ENCODE measurements at places on chromosomes 4 and X.
A peak's percentile ranks its signal among the peaks of the same experiment; 100 is the strongest.

DNA sequence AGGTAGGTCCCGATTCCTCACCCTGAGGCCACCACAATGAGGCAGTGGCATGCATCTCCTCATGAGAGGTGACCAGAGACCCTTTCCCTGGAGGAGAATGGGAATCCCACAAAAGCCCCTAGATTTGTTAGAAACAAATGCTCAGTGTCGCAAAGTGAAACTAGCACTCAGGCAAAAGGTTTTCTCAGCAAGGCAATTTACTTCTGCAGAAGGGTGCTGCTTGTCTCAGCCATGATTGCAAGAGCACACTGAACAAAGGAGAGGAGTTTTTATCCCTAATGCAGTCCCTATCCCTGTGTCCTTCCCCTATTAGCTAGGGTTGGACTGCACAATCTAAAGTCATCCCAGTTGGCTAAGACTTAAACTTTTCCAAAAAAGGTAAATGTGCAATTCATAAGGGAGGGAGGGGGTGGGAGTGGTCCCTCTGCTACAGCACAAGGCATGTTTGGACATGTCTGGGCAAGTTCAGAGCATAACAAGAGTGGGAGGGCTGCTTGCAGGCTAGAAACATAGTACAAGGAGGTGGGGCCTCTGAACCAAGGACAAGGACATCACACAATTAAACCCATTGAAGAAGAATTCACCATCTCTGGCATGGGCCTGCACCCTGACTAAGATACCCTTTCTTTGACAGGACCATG, 185.3 kb downstream of the CCNG2 start:
- no peak for DNase-seq

DNA sequence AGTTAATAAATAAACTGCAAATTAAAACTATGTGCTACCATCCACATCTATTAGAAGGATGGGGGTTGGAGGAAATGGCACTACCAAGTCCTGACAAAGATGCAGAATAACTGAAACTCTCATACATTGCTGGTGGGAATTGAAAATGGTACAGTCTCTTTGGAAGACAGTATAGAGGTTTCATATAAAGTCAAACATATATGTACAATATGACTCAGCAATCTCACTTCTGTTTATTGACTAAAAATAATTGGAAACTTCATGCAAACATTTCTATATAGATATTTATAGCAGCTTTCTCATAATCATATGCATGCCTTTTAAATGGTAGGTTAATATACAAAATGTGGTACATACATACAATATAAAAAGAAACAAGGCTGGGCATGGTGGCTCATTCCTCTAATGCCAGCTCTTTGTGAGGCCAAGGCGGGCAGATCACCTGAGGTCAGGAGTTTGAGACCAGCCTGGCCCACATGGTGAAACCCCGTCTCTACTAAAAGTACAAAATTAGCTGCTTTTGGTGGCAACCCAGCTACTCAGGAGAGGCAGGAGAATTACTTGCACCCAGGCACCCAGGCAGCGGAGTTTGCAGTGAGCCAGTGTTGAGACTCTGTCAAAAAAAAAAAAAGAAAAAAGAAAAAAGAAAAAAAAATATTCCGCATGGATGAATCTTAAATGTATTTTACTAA, 225.0 kb upstream of the CXXC4 start:
- DNase-seq, result no peak

DNA sequence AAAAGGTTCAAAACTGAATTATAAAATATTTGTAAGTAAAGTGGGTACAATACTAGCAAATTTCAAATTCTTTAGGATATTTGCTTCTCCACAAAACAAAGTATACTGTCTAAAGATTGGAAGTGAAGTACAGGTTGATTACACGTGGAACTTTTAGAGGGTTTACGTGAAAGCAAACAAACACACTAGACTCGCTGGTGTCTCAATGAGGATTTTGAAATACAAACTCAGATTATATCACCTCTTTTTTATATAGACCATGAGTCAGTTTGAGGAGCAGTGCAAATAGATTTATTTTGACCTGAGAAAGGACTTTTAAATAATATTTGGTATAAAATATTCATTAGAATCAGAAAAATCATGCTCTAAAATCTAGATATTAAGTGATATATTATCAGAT, 185.0 kb downstream of the SPOCK3 start:
- no peak for DNase-seq

DNA sequence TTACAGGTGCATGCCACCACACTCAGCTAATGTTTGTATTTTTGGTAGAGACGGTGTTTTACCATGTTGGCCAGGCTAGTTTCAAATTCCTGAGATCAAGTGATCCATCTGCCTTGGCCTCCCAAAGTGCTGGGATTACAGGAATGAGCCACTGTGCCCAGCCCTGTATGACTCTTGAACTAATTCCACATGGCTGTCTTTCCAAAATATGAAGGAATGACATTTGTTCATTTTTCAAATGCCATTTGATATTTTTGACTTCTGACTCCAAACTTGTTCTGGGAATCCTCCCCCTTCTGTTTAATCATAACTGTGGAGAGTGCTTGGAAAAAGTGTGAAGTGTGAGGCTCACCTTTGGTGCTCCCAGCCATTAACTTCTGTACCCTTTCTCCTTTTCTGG, 119.2 kb downstream of the NHS start:
- DNase-seq, result no peak

GRCh38 chr4:70601422-70602039, 9.5 kb downstream of the AMBN start:
- peak; percentile 38 for DNase-seq

- DNase-seq, result no peak
Measured at GRCh38 chr4:24880186-24880585, 32.7 kb downstream of the CCDC149 start.

DNA sequence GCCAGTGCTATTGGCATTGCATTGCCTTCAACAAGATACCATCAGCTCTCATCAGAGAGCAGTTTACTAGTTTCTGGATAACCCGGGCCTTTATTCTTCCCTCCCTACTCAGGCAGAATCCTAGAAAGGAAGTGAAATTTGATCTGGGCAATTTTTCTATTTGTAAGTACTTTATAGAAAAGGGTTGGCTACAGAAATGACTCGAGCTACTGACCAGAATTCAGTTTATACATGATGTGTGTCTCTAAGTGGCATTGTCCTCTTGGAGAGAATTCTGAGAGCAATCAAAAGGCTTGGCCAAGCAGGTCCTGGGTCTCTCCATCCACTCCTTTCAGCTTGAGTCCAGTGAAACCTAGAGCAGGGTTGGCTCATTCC, 192.7 kb upstream of the LEF1 start:
- DNase-seq, result no peak

DNA sequence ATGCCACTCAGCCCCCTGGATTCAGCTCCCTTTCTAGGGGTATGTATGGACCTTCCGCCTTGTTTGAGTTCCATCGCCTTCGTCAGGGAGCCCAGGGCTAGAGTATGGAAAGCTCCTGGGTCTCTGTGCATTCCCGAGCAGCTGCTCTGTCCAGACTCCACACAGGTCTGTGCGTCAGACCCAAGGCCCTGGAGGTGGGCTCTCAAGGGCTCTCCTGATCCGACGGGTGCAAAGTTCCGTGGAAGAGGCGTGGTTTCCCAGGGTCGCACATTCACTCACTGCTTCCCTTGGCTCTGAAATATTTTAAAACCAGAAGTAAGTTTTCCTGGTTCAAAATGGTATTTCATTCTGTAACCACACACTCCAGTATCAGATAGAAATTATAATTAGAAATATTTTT, 863.2 kb downstream of the TRIML1 start:
- DNase-seq, result no peak

DNA sequence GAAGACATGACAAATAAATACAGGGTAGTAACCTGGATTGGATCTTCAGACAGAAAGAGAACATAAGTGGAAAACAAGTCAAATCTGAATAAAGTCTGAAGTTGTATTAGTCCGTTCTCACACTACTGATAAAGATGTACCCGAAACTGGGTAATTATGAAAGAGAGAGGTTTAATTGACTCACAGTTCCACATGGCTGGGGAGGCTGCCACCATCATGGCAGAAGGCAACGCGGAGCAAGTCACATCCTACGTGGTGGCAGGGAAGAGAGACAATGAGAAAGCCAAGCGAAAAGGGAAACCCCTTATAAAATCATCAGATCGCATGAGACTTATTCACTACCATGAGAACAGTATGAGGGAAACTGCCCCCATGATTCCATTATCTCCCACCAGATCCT, 82.8 kb downstream of the USP46 start:
- no peak for DNase-seq

- DNase-seq, result no peak
Measured at GRCh38 chr4:111748157-111748556, 397.1 kb upstream of the FAM241A start.

- no peak for DNase-seq
Measured at GRCh38 chrX:964831-965416, 247.5 kb downstream of the CRLF2 start.

GRCh38 chr4:38179690-38180377, 219.6 kb downstream of the PTTG2 start:
- DNase-seq, result peak; percentile 66

- no peak for DNase-seq
Measured at GRCh38 chrX:21952624-21953023, 12.1 kb downstream of the SMS start.

- no peak for DNase-seq
Measured at GRCh38 chr4:93031431-93032098, 727.8 kb downstream of the GRID2 start.

DNA sequence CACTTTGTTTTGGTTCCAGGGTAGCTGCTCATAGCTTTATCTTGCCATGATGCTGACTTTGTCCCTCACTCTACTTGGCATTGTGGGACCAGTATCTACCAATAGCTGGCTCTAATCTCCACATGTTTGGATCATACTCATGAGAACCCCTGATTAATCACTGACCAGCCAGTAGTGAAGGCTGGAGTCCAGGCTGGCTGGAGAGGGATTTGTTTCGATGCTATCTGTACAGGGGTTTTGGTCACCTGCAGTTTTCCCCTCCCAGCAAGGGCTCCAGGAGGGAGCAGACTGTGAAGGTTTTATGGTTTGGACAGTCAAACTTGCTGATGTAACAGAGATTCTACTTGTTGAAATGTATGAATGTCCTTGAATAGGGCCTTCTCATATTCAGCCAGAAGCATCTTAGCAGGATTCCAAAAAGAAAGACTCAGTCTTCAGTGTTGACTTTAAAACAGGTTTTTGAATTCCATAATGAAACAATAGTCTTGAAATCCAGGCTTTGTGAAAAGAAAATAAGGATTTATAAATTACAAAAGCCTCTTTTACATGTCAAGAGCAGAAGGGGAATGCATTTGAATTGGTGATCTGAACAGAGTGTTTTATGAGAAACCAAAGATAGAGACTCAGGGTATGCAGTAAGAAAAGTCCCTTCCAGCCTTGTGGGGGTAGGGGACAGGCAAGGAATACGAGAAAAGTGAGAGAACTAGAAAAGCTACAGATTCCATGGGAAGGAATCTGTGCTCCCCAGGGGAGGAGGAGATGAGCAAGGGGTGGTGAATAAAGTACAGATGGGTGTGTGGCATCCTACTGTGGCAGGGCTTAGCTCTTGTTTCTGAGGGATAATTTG, 103.1 kb upstream of the SHISA3 start:
- DNase-seq, result no peak

GRCh38 chr4:186554914-186555827, at the start of gene MTNR1A:
Gene MTNR1A (minus strand): TSS chr4:186555567. CDS start chr4:186555365, 202 bp downstream.
- peak; percentile 6 for DNase-seq

DNA sequence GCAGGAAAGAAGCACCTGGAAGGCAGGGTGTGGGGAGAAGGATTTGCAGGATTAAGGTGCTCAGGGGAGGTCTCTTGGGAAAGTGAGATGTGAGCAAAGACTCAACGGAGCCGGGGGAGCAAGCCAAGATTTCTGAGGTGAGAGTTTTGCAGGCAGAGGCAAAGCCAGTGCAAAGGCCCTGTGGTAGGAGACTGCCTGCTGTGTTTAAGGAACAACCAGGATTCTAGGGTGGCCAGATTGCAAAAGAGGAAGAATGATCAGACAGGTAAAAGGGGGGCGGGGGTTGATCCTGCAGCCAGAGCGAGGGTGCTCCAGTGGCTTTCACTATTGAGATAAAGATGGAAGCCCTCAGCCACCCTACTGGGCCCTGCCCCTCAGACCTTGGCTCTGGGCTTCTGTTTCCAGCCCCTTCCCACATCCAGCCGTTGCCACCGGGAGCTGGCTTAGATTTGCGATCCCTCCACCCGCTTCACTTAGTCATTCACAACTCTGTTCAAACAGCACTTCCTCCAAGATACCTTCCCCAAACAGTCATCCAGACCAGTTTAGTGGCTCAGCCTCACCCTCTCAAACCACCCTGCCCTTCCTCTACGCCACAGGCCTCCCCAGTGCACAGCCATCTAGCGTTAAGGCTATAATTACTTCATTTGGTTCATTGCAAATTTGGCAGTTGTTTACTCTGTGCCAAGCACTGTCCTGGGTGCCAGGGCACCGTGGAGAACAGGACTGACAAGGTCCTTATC, 23.3 kb upstream of the BCOR start:
- DNase-seq, result no peak

DNA sequence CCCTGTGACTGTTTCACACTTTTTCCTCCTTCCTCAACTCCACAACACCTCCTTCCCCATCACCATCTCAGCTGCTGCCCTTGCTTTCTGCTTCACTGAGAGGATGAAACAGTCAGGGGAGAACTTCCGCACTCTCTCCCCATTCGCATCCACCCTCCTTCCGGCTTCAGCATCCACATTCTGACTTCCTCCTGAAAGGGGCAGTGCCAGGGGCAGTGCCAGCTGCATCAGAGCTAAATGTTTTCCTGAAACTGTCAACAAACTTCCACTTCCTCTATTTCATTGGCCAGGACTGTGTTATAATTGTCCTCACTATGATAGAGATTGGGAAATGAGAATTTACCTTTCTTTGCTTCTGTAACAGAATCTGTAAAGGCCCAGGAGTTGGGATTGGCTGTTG, 18.2 kb upstream of the RASL11B start:
- no peak for DNase-seq

DNA sequence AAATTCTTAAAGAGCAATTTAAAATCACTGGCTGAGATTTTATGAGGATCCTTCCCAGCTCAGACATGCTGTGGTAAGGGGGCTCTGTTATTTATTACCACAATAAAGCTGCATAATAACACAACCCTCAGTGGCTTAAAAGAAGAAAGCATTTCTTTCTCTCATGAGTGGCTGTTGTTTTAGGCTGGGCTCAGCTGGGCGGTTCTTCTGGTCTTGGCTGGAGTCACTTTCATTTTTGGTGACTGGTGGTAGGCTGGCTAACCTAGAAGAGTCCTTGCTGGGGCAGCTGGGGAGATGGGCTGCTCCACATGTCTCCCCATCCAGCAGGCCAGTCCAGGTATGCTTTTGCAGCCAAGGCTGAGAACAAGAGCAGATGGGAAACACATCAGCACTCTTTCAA, 113.0 kb upstream of the MSX1 start:
- DNase-seq, result no peak

All from AG08395 (cell line).